ENCODE measurements at places on chromosomes 16 and 17.

GRCh38 chr17:74415608-74416396 is 16.1 kb upstream of the GPRC5C start:
- DNase-seq, result no peak

DNA sequence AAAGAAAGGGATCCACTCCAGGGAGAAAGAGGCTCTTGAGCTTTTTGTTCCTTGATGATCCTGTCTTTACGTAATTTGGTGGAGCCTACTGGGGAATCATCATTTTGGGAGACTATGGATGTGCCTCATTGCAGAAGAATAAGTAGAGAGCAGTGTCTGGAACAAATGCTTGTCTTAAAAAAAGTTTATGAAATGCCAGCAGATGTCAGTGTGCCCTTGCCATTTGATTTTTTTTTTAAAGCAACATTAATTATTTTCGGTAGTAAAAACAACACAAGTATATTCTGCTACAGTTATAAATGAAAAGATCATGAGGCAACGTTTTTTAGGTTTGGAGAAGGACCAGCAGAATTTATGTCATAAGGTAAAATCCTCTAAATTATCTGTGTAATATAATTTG is 934.8 kb upstream of the EEF2KMT start:
- no peak for DNase-seq

GRCh38 chr17:72254808-72255449 is 134.1 kb downstream of the SOX9 start:
- DNase-seq, result no peak

DNA sequence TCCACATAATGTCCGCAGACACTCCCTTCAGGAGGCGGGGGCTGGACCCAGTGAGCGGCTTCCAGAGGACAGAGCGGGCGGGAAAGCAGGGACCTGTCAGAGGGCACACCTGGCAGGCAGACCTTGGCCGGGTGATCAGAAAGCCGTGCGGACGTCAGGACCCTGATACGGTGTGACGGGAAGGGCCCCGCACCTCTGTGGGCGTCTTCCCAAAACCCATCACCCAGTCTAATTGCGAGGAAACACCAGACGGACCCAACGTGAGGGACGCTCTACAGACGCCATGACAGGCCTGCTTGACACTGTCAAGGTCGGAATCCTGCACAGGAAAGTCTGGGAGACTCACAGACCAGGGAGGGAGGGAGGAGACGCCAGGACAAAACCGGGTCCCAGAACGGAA is 8.4 kb downstream of the LMF1 start:
- DNase-seq, result no peak

- no peak for DNase-seq
These were observed 38.7 kb downstream of the SALL1 start for GRCh38 chr16:51112323-51112722.

DNA sequence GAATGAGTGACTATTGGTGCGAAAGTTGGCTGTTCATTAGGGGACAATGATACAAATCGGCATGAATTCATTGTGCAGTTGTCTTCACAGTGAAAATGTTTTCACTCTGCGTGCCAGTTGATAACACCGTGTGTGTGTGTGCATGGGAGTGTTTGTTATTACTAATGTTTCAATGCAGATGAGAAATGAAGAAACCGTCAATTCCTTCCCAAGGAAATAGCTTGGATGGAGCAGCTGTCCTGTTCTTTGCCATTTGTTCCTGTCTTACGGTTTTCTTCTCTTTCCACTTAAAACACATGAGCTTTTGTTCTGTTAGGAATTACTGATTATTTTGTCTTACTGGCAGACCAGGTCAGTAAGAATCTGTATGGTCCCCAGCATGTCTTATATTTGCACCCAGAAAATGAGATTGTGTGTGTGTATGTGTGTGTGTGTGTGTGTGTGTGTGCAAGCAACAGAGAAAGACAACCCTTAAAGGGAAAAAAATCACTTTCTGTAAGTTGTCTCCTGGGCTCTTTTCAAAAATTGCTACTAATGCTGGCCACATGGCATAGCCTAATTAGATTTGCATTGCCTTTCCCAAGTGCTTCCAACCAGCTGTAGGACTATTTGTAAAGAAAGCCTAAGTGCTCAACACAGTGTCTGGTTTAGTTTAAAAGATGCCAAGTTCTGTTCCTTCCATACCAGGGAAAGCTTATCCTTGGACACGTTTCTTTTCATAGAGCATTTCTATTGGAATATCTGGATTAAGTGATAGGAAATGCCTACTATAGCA is 23.8 kb downstream of the SHISA9 start:
- DNase-seq, result no peak

DNA sequence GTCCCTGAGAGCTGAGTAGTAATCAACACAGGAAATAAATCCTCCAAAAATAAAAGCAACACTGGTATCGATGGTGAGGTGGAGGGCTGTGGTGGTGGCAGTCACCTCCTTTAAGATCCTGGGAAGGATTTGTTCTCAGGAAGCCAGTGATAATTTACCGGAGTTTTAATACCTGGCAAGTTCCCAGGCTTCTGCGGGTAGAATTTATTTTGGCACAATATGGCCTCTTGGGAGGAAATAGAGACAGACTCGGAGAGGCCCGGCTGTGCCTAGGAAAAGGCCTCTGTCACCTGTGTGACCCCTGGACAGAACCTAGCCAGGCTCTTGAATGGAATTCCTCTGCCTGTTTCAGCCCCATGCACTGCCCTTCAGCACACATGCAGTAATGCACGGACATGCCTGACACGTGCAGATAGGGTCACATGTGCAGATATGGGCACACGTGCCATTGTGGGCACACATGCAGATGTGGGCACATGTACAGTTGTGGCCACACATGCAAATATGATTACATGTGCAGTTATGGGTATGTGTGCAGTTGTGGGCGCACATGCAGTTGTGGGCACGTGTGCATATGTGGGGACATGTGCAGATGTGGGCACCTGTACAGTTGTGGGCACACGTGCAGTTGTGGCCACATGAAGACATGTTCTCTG is 33.5 kb downstream of the MGAT5B start:
- no peak for DNase-seq

- no peak for DNase-seq
These were observed 5.5 kb downstream of the COG1 start for GRCh38 chr17:73198201-73198929.

DNA sequence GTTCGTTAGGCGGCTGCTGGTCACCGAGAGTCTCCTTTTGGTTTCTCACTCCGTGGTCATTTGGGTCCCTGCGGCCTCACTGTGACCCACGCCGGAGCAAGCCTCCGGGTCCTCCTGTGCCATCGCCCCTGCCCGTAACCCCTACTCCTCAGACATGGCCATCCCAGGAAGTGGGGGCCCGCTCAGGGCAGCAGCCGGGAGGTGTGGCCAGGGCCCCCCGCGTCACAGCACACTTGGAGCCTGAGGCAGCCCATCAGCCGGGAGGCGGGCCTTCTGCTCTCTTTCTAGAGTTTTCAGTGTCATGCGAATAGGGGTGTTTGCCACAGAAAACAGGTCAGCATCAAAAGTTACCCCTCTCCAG is 7.9 kb upstream of the WFIKKN1 start:
- DNase-seq, result no peak

GRCh38 chr17:13352747-13353415 is 248.8 kb downstream of the HS3ST3A1 start:
- no peak for DNase-seq

DNA sequence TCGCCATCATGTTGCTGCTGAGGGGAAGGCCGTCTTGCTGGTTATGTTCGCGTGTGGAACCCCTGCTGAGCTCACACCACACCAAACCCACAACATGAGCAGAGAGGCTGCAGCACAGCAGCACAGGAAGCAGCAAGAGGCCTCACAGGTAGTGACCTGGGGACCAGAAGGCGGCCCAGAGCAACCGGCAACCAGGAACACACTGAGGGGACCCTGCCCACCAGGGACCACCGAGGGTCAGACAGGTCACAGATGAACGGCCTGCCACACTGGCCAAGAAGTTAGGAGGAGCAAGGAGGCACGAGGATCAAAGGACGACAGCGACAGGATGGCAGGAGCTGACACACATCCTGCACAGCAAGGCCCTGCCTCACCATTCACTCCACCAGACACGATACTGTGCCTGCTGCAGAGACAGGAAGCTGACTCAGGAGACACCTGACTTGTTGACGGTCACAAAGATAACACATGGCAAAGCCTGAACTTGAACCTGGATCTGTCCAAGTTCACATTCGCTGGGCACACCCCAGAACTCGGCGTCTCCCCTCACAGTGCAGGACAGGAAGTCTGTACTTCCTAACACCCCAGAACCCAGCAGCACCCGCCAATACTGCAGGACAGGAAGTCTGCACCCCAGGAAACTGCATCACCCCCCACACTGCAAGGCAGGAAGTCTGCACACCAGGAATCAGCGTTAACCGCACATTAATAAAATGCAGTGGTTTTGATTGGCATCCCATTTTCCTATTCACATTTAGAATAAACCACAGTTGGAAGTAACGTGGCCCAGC is 98.5 kb downstream of the ZNF778 start:
- DNase-seq, result no peak

GRCh38 chr16:87333101-87333500 is 15.9 kb upstream of the C16orf95 start:
- no peak for DNase-seq

- DNase-seq, result no peak
These were observed at the start of gene PLCD3 for GRCh38 chr17:45132320-45132571. Gene PLCD3 (minus strand): TSS chr17:45132515. CDS start chr17:45132410, 105 bp downstream.

DNA sequence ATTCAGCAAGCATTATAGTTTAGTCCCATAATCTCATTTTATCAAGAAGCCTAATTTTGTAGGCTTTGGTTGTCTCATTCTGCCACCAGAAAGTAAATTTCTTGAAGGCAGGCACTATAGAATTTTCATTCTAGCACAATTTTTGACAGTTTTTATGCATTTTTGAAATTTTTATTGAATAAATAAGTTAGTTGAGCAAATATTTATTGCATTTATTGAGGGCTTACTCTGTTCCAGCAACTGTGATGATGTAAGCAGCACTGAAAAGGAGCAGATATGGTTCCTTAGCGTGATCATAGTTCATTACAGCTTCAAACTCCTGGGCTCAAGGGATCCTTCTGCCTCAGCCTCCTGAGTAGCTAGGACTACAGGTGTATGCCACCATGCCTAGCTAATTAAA is 34.2 kb downstream of the PPM1E start:
- DNase-seq, result no peak

DNA sequence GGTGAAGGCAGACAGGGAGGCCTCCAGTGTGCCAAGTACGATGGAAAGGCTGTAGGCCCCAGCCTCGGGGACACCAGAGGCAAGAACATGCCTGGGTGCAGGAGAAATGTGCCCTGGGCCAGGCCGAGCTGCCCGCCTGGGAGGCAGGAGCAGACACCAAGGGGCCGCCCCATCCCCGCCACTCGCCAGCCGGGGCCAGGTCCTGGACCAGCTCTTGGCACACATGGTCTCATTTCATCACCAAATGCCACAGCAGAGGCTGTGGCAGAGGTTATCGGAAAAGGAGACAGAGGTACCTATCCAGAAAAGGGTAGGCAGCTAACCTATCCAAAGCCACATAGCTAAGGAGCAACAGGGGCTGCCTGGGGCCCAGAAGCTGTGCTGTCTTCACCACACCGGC is 31.3 kb downstream of the PEMT start:
- no peak for DNase-seq

DNA sequence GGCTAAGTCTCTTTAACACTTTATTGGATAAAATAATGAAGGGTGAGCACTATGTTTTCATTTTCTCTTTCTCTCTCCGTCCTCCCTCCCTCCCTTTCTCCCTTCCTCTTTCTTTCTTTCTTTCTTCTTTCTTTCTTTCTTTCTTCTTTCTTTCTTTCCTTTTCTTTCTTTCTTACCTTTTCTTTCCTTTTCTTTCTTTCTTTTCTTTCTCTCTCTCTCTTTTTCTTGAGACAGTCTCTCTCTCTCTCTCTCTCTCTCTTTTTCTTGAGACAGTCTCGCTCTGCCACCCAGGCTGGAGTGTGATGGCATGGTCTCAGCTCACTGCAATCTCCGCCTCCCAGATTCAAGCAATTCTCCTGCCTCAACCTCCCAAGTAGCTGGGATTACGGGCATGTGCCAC is 21.5 kb upstream of the CDR2 start:
- DNase-seq, result no peak

DNA sequence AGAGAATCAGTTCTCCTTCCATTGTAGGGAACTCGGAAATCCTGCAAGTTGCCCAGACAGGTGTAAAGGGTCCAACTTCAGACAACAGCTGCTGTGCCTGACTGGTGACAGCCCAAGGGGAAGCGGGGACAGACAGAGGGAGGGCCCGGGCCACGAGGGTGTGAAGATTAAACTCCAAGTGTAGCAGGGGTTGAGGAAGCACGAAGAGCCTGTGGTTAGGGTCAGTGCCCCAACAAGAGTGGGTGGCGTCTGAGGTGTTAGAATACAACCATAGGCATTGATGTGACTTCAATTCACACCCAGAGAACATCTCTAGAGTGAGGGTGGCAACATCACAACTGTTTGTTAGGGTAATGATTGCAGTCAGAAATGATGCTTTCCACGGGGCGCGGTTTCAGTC is 39.1 kb downstream of the ASPA start:
- DNase-seq, result no peak

- DNase-seq, result no peak
These were observed 9.3 kb downstream of the CORO6 start for GRCh38 chr17:29613352-29613837.
